T1000 (cell line): ENCODE measurements at places on chromosomes 16 and 17.

- no peak for DNase-seq
These were observed 6.3 kb upstream of the USP31 start for GRCh38 chr16:23155445-23156049.

DNA sequence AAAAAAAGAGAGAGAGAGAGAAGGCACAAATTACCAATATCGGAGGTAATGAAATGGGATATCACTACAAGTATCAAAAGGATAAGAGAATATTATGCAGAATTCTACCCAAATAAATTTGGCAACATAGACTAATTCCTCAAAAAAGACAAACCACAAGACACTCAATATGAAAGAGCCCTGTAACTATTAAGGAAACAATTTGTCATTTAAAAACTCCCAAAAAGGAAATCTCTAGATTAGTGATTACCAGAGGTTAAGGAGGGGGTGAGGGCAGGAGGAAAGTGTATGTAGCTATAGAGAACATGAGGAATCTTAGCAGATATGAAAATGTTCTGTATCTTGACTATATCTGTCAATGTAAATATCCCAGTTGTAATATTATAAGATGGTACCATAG is 54.0 kb downstream of the CFDP1 start:
- no peak for DNase-seq

- DNase-seq: no peak
These were observed 54.0 kb upstream of the COX10 start for GRCh38 chr17:14015271-14015670.

DNA sequence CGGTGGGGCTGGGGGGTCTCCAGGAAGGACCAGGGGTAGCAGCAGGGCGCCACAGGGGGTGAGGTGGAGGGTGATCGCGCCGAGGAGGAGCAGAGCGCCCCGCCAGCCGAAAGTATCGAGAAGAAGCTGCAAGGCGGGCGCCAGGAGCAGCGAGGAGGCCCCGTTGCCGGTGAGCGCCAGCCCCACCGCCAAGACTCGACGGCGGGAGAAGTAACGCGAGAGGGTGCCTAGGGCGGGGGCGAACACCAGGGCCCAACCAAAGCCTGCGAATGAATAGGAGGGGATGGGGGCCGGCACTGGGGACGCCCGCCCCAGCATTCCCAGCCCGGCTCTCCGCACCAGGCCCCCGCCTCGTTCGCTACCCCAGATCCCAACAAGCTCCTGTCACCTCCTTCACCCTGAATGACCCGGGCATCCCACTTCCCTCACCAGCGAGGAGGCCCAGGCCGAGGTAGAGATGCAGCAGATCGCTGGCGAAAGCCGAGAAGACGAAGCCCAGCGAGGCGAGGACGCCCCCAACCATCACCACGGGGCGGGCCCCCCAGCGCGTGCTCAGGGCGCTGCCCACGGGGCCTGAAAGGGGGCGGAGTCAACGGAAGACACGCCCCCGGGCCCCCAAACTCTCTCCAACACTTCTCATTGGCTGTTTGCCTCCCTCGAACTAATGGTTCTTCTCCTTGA is 1.3 kb downstream of the SLC16A11 start:
- DNase-seq: no peak

- DNase-seq: no peak
These were observed 39.9 kb upstream of the INTS2 start for GRCh38 chr17:61967729-61968128.
